ENCODE measurements at places on chromosomes 5 and 9.
A peak's percentile ranks its signal among the peaks of the same experiment; 100 is the strongest.

DNA sequence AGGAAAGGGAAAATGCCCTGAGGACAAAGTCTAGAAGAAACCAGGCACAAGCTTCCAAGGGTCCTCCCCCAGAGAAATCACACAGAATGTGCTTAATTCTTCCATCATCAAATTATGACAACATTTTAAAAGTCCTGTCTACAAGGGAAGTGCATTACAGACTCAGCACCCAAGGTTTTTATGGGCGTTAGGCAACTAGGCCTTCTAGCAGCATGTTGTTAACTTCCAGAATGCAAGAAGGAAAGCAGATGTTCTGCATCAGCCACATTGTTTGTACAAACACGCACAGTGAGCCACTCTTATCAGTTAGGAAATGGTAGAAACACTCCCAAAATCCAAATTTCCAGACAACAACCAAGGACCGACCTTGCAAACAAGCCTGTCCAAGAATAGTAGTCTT lies 26.5 kb downstream of the SMC5 start:
- no peak for DNase-seq

DNA sequence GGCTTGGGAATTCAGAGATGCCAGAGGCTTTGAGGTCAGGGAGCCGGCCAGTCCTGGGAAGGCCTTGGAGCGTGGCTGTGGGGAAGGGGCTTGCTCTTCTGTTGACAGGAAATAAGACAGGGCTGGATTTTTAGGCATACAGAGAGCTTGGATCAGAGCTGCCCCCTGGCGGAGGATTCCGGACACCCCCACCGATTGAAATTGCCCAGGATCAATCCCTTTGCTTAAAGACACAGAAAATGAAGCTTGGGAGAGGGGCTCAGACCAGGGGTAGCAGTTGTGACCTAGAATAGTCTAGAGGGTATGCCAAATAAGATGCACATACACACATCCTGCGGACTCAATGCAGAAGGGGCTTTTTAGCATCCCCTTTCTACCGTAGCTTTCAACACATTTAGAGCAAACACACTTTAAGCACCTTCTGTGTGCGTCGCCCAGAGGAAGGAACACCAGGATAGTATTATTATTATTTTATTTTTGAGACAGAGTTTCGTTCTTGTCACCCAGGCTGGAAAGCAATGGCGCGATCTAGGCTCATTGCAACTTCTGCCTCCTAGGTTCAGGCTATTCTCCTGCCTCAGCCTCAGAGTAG lies 1.7 kb upstream of the NTMT1 start:
- DNase-seq = peak; percentile 62

DNA sequence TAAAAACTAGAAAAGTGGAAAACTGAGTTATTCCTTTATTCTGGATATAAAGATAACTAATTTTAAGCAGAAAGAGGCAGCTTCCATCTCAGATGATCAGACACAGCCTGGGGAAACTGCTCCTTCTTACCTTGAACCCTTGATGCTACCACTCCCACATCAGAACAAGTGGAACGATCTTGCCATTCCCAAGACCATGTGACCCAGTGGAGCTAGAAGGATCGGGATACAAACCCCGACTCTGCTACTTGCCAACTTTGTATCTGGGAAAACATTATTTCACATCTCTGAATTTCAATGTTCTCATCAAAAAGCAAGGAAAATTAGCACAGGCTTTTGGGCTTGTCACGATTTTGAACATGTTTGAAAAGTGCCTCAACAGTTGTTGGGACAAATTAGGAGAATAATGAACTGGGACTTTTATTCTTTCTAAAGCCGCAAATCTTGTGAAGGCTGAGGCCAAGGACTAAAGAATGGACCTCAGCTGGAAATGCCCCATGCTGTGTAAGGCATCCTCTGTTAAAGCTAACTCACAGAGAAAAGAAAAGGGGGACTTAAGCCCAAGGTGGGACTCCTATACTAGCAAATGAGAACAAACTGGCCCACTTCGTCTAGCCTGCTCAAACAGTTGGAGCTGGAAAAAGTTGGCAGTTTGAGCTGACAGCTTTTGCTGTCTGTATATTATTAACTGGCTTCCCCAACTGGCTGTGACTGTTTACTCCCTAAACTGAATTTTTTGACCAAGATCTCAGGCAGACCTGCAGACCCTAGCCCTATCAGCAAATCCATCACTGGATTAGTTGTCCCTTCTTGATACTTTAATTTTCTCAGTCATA lies 552.3 kb downstream of the EFNA5 start:
- DNase-seq = no peak

- no peak for DNase-seq
Measured at GRCh38 chr5:36915653-36916052, 39.1 kb downstream of the NIPBL start.

DNA sequence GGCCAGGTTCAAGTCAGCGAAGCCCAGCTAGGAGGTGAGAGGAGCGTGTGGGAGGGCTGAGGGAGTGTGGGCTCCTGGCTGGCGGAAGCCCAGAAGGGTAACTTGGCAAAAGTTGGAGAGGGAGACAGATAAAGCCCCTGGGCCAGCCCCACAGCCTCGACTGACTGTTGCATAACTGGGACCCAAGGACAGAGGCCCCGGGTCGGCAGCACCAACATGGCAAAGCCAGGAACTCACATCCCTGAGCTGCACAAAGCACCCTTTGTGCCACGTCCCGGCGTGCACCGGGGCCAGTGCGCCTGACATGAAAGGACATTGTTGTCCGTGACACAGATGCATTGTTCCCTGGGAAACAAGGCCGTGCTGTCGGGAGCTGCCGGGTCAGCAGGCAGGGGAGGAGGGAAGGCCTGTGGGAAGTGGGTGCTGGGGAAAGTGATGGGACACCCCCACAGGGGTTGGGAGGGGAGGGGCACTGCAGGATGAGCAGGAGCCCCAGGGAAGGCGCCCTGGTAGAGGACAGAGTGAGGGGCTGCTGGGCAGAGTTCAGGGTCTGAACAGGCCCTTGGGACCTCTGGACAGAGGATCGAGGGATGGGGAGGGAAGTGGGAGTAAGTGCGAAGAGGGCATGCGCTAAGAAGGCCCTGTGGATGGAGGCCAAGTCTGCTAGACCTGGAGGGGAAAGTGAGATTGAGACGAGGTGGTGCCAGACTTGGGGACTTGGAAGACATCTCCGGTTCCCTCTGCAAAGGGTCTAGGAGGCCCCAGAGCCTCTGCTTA lies 13.0 kb upstream of the DPM2 start:
- no peak for DNase-seq

DNA sequence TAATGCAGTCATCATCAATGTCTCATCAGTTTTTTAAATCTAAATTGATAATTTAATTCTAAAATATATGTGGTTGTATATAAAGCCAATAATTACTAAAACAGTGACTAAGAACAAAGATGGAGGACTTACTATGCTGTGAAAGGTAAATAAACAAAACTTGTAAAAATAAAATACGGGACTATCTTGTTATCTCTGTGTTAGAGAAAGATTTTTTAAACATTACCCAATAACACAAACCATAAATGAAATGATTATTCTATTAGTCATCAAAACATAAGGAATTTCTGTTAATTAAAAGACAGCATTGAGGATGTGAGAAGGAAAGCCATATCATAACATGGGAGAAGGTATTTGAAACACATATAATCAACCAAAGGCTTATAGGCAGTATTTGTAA lies 226.2 kb upstream of the SMC2 start:
- no peak for DNase-seq

GRCh38 chr9:137411260-137411644 lies 11.7 kb downstream of the EXD3 start:
- DNase-seq = no peak

GRCh38 chr9:74218385-74219063 lies 278.6 kb upstream of the RORB start:
- DNase-seq = no peak

Measured in stimulated activated CD4-positive, alpha-beta T cell treated with anti-CD3 and anti-CD28 coated beads, Interleukin-1b, Interleukin-23, amount 100 ng/mL, for 48 hours (primary cell).